ENCODE measurements at places on chromosomes 12 and 14. TPM values are rescaled to one million over a fixed set of nuclear protein-coding genes. Genes with fewer than 3 reads are reported as not detected.

DNA sequence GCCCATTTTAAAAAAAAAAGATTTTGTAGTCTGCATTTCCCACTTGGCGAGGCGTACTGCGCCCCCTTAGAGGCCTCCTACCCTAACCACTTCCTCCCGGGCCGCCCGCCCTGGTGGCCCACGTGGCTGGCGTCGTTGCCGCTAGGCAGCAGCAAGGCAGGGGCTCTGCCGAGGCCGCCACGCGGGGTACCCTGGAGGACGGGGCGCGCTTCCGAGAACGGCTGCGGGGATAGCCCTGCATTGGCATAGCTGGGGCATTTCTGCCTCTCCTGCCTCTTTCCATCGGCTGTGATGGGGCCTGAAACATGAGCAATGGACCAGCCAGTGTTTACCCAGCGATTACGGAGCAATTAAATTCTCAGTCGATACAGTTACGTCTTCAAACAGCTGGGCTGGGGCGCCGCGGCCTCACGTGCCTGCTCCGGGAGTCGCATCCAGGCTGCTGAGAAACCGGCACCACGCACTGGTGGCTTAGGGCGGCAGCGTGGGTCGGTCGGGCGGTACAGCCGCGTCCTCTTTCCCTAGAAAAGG, 38.0 kb downstream of the IQSEC3 start:
- DNase-seq: no peak

DNA sequence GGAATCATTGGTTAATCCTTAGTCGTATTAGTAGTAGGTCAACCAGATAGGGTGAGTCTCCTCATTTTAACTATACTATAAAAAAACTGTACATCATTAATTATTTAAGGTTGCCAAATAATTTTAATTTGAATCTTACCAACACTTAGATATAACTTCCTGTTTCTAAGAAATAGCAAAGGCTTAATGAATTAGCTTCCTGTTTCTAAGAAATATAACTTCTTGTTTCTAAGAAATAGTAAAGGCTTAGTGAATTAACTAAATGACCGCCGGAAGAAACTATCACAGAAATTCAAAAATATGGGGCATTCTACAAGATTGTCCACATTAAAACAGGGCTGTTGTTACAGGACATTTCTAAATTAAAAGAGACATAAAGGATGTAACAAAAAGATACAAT, 392.9 kb upstream of the FOXG1 start:
- DNase-seq: no peak

GRCh38 chr12:121975021-121975420, 46.7 kb upstream of the BCL7A start:
- DNase-seq: no peak

DNA sequence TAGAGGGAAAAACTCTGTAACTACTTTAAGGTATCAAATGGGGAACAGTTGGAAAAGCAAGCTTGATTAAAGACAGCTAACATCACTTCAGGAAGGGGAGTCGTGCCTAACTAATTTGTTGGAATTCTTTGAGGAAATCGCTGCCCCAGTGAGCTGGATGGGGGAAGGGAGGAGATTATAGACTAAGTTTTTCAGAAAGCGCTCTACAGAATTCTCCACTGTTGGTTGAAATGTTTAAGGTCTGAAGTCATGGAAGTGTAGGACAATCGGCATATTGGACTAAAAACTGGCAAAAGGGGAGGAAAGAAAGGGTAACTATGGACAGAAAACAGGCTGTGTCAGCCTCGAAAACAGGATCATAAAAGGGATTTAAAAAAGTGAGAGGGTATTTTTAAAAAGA, 229.9 kb upstream of the HMGA2 start:
- DNase-seq: no peak

DNA sequence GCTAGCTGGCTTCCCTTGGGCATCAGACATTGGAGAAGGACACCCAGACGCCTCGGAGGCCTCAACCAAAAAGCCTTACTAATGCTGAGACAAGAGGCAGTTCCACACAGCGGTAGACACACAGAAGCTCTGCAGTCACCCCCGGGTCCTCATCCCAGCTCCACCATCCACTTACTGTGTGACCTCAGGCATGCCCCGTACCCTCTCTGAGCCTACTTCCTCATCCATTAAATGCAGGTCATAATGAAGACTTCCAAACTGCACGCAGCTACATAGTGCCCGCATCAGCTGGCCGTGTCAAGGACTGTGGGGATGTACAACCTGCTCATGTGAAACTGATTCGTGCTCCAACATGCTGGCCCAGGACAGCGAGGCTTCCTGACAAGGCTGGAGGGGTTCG, 72.3 kb downstream of the KDM2B start:
- no peak for DNase-seq

- no peak for DNase-seq
Measured at GRCh38 chr14:38481952-38482678, 226.2 kb upstream of the CLEC14A start.

GRCh38 chr12:39431797-39432196, 11.1 kb downstream of the KIF21A start:
- no peak for DNase-seq

- no peak for DNase-seq
Measured at GRCh38 chr12:67155863-67156262, 113.3 kb upstream of the CAND1 start.

DNA sequence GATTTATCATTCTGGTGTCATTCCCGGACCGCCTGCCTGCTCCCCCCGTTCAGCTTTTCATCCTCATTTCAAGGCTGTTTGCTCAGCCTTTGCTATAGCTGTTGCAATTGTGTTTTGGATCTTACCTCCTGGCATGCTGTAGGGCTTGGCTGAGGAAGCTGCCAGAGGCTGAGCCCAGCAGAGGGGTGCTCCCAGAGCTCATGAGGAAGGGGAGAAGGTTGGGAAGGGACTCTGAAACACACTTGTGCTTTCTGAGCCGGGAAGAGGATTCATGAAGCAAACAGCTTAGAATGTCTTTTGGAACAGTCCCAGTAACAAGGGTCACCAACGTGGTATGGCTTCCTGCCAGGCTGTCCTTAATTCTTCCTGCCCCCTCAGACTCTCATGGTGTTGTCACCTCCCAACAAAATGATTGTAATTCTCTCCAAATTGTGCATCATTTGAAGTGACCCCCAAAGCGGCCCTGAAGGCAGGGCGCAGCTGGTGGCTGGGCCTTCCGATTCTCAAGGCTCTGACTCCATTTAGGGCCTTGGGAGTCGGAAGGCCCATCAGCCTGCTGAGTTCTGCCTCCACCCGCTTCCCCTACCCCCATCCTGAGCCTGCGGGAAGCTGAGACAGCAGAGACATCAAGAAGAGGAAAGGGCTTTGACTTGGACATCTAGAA, 111.9 kb upstream of the ARHGAP5 start:
- DNase-seq: no peak

- DNase-seq: no peak
Measured at GRCh38 chr12:112971248-112971647, 7.1 kb upstream of the OAS2 start.

- DNase-seq: no peak
Measured at GRCh38 chr14:77353469-77354141, 23.3 kb downstream of the TMED8 start.

- DNase-seq: peak; percentile 8
Measured at GRCh38 chr14:56004786-56005185, 113.4 kb upstream of the PELI2 start.

GRCh38 chr12:78898416-78898815, 33.8 kb downstream of the SYT1 start:
- DNase-seq: no peak

- DNase-seq: no peak
Measured at GRCh38 chr14:96094656-96095055, 55.5 kb downstream of the C14orf132 start.

- no peak for DNase-seq
Measured at GRCh38 chr12:104315326-104316224, 12.0 kb downstream of the EID3 start.

- DNase-seq: no peak
Measured at GRCh38 chr14:104689881-104690711, 678 bp downstream of the INF2 start.

DNA sequence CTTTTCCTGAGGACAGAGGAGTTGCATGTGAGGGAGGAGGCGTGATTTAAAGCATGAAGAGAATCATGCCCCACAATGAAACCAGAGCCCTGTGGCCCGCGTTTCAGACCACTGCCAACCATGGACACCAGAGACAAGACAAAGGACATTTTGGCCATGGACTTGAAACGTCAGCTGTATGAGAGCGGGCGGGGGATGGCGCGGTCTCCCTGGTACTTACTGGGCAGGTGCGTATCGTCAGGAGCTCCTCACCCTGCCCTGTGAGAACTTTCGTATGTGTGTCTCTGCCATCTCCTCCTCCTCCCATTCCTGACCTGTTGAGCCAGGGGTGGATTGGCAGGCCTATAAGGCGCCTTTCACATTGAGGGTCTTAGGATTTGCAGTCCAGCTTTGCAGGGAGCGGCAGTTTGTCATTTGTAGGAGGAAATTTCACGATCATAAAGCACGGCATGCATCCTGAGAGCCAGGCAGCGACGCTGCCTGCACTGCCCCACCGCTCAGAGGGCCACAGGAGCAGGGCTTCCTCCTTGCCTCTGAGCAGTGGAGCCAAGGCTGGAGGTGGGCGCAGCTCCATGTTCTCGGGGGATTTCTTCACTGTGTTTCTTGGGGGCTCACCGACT, 22.2 kb downstream of the SFSWAP start:
- DNase-seq: no peak

- no peak for DNase-seq
Measured at GRCh38 chr12:105092336-105092735, 8.1 kb upstream of the ALDH1L2 start.

GRCh38 chr14:69270795-69271708, 11.1 kb downstream of the GALNT16 start:
- DNase-seq: no peak

DNA sequence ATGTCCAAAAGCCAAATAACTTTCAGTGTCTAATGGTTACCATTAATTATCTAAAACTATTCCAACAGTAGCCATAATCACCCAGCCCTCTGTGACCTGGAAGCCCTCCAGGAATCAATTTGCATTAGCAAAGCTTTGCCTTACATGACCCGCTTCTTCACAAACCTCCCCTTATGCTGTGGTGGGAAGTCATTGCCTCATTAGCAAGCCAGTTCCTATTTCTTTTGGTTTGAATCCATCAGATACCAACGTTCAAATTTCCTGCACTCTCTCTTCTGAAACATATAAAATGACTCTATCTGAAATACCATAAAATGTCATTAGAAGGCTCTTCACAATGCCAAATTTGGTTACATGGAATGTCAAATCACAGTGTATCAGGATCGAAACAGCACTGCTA, 268.3 kb upstream of the PRKD1 start:
- DNase-seq: no peak

DNA sequence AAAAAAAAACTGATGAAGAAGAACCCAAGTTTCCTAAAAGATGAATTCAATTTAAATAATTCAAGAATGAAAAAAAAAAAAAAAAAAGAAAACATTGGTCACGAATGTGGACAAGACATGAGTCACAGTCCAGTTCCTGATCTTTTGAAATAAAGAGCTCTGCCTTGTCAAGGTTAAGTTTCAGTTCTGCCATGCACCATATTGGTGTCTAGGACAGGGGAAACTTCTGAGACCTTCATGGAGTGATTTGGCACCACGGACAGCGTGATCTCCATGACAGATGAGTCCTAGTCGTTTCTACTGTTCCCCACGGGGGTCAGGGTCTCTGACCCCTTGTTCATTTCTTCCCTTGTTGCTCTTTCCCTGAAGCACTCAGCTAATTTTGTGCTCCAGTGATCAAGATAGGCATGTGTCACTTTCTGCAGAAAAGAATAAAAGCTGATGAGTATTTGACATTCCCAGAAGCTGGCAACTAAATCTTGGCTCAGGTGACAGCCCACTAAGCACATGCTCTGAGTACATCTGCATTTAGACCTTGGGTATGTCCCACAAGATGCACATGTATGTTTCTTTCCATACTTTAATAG, 1159.7 kb downstream of the BCL11B start:
- no peak for DNase-seq

DNA sequence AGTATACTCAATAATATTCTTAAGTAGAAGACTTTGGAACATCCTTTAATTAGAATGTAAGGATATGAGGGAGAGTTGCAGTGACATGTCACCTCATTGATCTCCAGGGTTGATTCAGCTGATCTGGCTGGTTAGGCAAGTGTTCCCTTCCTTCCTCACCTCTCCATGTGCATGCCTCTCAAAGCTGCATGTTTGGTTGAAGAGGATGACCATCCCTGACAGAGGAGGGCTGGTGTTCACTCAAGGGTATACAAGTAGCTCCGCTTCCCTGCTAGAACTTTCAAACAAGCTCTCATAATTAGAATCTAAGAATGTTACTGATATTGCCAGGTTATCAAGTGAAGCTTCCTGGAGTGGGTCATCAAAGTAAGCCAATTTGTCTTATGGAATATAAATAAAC, 341.1 kb upstream of the FLRT2 start:
- DNase-seq: no peak

GRCh38 chr14:61813096-61813606, 50.9 kb downstream of the SNAPC1 start:
- DNase-seq: no peak

GRCh38 chr14:61582815-61583214, 112.5 kb upstream of the HIF1A start:
- no peak for DNase-seq

GRCh38 chr12:45991284-45992249, 1.2 kb upstream of the SCAF11 start:
- DNase-seq: peak; percentile 78

DNA sequence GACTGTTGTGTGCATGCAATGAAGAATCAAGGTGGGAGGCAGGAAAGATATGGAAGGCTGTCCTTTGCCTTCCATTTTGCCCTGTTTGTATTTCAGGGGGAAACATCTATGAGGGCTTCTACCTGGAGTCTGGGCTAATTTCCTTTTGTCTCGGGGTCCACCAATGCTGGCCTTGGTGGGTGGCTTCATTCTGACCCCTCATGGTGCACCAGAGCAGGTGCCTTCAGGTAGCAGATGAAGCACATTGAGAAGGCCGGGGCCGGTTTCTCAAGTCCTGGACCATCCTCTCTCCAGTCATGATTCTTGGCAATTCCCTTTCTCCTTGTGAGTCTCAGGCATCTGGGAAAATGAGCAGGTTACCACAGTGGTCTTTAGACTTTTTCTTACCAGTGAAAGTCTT, 47.2 kb downstream of the RPH3A start:
- DNase-seq: no peak

- DNase-seq: no peak
Measured at GRCh38 chr12:100024974-100025555, 40.3 kb upstream of the ANKS1B start.

DNA sequence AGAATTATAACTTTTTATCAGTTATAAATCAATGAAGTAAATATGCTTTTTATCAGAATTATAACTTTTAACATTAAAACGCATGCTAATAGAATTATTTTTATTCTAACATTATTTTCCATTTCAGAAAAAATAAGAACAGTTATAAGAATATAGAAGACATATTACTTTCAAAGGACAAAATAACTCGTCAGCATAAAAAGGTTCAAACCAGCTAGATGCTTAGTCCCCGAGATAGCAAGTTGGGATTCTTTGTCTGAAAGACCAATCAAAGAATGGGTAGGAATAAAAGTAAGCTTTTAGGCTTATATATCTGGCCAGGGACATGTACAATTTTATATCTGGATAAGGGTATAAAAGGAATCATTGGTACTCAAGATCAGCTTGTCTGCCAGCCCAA, 66.0 kb downstream of the GPR137C start:
- DNase-seq: no peak

Gene CD69
- 44.8 TPM for total RNA-seq

Gene SPATS2
- 16.0 TPM for total RNA-seq

Gene CDCA3
- 1.8 TPM for total RNA-seq

Gene COCH
- total RNA-seq: 24.4 TPM

Gene OTX2
- total RNA-seq: not detected

Gene PRB2
- total RNA-seq: not detected

Gene B4GALNT1
- total RNA-seq: not detected

Gene INSM2
- total RNA-seq: not detected

Gene KRT6C
- not detected for total RNA-seq

Gene TROAP
- total RNA-seq: 1.7 TPM

Gene STAC3
- 5.3 TPM for total RNA-seq

Gene DTX1
- 47.8 TPM for total RNA-seq
